Activated T-helper 2 cell treated with anti-CD3 and anti-CD28 coated beads, Interferon-gamma antibody, Interleukin-2, Interleukin-4, amounts not matched to agents 10 μg/mL and 5 μg/mL and 100 μg/mL, durations not matched to agents 14 hours and 24 hours and 36 hours (primary cell): ENCODE measurements at places on chromosomes 1 and 21. TPM values are rescaled to one million over a fixed set of nuclear protein-coding genes. Genes with fewer than 3 reads are reported as not detected.

The LIN28A gene
- total RNA-seq = not detected in 2 replicates

The TAF1A gene
- 17.6 and 17.9 TPM in 2 replicates for total RNA-seq

The RHBG gene
- not detected in 2 replicates for total RNA-seq

The VANGL2 gene
- total RNA-seq = not detected in 2 replicates

GRCh38 chr1:246001837-246002230 is 505.2 kb downstream of the SMYD3 start:
- H3K27ac ChIP-seq = no peak overlapping the region
- no peaks in the 10 kb centered on the region for H3K27me3 ChIP-seq
- no peak overlapping the region for H3K4me3 ChIP-seq
- no peaks in the 10 kb centered on the region for H3K4me1 ChIP-seq

- no peak for DNase-seq
- no peak overlapping the region for H3K27ac ChIP-seq
- peaks cover 4% of the 10 kb centered on the region for H3K27me3 ChIP-seq
Observed at GRCh38 chr1:244209955-244210354, 158.9 kb downstream of the ZBTB18 start.

- DNase-seq = no peak
- no peaks in the 10 kb centered on the region for H3K36me3 ChIP-seq
- no peak overlapping the region for H3K4me3 ChIP-seq
- no peaks in the 10 kb centered on the region for H3K4me1 ChIP-seq
- H3K27me3 ChIP-seq = no peaks in the 10 kb centered on the region
Observed at GRCh38 chr1:187961895-187962294, 1133.1 kb downstream of the PLA2G4A start.
